ENCODE measurements at places on chromosomes 4 and X. TPM values are rescaled to one million over a fixed set of nuclear protein-coding genes. Genes with fewer than 3 reads are reported as not detected.

DNA sequence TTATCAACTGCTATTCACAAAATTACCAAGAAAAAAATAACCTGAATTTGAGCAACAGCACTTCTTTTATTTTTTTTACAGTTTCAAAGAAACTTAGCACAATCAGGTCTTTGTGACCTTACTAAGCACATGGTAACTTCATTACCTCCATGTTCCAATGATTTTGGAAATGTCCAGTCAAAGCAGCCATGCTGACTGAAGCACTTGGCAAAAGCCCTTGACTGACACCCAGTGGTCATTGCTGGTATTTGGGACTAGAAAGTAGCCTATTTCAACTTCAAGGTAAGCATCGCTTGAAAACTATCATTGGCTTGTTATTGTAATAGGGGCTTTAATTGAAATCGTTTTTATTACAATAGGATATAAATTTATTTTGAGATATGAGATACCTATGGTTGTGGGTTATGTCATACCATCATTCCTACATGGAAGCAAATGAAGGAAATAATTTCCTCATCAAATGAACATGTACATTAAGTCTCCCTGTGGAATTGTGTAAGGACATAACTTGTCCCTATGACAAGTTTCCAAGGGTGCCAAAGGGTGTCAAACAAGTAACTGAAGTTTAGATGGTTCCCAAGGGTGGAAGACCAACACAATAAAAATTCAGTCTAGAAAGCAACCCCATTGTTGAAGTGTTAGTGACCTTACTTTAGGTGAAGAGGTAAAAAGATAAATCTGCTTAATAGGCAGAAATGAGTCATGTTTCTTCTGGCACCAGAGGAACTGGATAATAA lies 15.2 kb upstream of the ANXA10 start:
- DNase-seq = peak; percentile 87

CITED1 gene
- 29.4 TPM for total RNA-seq

DNA sequence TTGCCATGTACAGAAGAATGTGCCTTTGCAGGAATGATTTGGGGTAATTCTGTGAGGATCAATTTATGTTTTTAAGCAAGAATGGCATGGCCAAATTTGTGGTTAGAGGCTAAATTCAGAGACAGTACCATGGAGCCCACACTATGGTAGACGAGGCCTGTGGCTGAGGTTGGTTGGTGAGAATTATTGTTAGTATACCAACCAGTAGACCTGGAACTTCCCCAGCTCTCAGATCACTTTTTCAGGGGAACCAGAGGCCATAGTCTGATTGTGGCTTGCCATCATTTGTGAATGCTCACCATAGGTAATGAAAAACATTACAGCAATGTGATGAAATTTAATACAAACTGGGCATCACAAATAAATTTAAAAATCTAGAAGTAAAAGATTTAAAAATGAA lies 56.3 kb downstream of the SHISA3 start:
- DNase-seq = no peak

- no peak for DNase-seq
Measured at GRCh38 chr4:95729596-95729995, 110.3 kb upstream of the PDHA2 start.

DNA sequence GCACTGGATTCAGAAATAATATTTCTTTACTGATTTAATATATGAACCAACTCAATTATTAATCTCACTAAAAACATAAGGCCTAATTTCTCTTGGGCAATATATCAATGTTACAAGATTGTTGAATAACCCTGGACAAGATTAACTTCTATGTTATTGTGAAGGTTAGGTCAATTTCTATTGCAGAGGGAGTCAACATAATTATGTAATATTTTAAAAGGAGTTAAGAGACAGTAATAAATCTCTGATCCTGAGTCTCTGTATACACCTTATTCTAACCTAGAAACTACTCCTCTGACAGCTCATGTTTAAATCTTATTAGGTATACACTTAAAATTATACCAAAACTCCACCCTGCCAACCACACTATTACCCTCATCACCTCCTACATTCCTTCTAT lies 15.1 kb upstream of the GPRIN3 start:
- DNase-seq = no peak

DNA sequence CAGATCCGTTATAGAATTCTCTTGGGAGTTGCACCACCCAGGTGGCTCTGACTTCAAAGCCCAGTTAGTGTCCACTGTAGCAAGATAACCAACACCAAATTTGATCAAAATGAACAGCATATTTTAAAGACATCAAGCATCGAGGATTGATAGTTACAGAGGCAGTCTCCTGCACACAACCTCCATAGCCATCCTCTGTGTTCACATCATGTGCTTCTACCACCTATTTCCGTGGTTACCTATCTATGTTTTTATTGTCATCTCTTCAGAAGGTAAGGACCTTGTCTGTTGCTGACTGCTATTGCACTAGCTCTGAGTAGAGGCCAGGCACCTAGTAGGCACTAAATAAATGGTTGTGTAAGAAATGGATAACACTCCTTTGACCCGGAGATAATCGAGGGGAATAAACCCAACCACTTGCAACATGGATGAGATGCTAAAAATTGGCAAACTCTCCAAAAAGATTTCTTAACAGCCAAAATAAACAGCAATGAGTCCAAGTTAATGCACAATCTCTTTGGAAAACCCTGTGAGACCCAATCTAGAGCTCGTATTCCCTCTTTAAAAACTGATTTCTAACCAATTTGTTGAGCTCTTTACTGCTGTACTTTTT lies 14.7 kb upstream of the C1QTNF7 start:
- no peak for DNase-seq

DNA sequence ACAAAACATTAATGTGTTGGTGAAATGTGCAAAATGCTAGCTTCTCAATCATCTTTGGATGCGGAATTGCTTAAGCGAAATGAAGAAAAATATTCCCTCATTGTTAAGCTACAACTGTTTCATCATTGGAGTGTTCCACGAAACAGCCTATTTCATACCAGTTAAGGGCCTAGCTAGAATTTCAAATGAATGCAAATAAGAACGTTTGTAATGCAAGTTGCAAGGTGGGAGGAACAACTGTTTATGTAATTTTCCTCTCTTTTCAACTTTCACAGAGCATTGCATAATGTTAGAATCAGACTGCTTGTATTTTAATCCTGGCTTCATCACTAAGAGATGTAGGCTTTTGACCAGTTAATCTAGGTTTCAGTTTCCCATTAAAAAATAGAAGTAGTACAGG lies 480.1 kb downstream of the IL1RAPL1 start:
- DNase-seq = no peak

DNA sequence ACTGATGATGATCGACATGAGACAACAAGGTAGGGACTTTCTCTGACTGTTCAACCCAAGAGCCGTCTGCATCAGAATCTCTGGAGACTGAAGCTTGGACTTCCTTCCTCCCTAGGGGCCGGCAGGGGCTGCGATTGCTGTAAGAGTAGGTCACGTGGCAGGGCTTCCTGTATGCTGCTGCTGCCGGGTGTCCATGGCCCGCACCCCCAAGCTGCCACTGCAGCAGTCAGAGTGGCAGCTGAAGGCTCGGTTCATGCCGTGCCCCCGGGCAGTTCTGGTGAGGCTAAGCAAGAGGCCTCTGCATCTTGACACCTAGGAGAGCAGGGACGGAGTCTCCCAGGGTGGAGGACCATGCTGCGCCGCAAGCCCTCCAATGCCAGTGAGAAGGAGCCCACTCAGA lies at the start of gene SASH3:
Gene SASH3, plus strand, starts transcription at position 203 of the 400 bp plus-strand sequence. Its CDS starts 149 bp downstream, at position 352.
- DNase-seq = no peak

DNA sequence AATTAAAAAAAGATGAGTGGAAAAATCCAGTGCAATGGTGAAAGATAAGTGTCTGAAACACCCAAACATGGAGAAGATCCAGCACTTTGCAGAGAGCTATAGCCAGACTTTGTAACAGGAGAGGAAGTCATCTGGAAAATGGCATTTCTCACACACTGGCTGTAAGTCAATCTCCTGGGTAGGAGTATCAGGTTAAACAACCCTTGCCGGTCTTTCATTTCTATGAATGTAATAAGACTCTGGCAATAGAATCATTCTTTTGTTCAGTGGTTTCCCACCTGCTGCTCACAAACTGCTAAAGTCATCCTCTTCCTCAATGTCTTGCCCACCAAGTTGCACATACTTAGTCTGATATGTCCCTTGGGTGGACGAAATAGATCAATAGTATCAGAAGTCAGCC lies 94.0 kb upstream of the ATP8A1 start:
- no peak for DNase-seq

GRCh38 chr4:123987408-123987807 lies 590.8 kb downstream of the SPRY1 start:
- no peak for DNase-seq

DNA sequence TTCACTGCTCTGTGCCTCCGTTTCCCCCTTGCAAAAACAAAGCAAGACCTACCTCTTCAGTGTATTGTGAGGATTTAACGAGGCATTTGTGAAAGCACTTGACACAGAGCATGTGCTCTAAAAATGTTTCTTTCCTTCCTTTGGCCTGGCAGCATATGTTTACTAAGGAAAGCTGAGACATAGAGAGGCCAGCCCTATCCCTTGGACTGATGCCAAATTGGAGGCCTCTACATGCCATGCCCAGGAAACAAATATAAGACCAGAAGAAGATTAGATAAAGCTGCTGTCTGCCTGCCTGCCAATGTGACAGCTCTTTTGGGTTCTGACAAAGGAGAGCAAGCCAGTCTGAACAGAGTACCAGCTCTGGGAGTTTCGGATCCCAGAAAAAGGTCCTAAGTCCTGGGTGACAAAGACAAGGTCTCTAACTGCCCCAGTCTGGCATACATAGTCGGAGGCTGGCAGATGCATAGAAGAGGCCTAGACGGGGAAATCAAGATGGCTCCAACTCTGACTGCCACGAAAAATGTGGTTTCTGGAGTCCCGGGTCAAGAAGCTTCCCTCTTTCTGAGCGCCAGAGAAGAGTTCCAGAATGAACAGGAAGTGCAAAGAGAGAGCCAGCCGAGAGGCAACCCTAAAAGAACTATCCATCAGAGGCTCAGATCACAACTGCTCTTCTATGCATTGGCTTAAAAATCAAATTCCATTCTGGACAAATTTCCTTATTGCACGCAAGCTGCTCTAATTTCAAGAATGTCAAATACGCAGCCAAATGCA lies 25.8 kb downstream of the OTUD6A start:
- no peak for DNase-seq

- DNase-seq = no peak
Measured at GRCh38 chr4:89022426-89023128, 34.4 kb downstream of the FAM13A start.

DNA sequence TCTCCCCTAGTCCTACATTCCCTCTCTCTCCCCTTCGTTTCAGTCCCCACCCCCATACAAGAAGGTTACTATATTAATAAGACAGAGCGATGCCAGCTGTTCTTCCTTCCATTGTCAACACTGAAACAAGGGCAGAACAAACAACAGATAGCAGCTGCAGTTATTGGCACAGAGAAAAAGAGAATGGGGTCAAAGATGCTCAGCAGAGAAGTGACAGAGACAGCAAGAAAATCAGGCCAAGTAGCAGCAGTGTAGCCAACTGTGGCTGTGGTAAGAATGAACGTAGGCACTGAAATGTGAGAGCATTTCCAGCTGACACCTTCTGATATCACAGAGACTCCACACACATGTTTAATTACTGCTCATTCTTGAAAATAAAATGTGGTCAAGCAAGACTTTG lies 641.8 kb downstream of the FSTL5 start:
- no peak for DNase-seq

Data from SK-MEL-5 (cell line).